Activated CD8-positive, alpha-beta T cell treated with anti-CD3 and anti-CD28 coated beads, Interleukin-2, amount 10 ng/mL, durations not matched to agents 7 days and 5 days (primary cell): ENCODE measurements at places on chromosomes 2 and 18.

GRCh38 chr18:11561293-11561692, 48.1 kb upstream of the SLC35G4 start:
- DNase-seq, result no peak

DNA sequence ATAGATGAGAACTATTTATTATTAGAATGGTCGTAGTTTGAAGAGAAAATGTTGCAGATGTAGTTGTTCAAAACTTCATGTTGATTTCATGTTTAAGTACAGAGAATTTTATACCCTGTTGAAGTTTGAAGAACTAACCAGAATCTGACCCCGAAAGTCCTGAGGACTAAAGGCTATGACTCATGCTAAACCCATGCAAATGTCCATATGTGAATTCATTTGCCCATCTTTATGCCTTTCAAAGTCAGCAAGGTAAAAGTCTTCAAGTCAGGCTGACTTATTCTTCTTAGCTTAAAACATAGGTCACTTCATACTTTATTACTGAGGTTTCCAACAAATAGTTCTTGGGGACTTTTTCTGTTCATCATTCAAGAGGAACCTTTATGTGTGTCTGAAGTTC, 185.5 kb downstream of the CCDC85A start:
- DNase-seq, result no peak

- DNase-seq, result no peak
Measured at GRCh38 chr2:114729026-114729425, 286.6 kb downstream of the DPP10 start.

DNA sequence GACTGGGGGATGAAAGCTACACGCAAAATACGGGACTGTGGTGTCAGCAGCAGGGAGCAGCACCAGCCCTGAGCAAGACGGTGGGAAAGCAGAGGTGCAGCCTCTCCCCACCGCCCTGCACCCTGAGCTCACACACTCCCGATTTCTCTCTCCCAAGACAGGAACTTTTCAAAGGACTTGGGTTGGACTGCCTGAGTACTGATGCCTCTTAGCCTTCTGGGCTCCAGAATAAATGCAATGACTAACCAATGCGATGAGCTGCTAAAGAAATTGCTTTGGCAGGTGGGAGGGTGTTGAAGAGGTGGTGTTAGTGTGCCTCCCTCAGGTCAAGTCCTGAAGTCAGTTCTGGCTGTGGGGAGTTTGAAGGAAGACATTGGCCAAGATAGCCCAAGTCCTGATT, 9.6 kb downstream of the TRIM54 start:
- DNase-seq, result no peak

GRCh38 chr2:2075875-2076529, 255.1 kb downstream of the MYT1L start:
- no peak for DNase-seq

- DNase-seq, result no peak
Measured at GRCh38 chr2:235263205-235264120, 230.4 kb upstream of the AGAP1 start.

DNA sequence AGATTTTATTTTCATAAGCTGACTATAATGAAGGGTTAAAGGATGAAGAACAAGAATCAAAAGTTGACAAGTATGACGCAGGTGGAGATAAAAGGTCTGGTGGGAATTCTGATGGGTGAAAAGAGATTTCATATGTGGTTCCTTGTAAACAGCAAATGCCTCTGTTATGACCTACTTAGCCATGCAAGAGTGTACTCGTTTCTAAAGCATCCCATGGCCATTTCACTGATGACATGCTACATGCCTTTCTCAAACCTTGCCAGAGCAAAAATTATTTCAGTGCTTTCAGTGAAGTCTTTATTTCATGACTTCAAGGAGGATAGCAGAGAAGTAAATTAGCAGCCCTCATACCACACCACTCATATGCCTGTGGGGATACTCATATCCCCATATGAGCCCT, 71.7 kb downstream of the FEZ2 start:
- DNase-seq, result no peak

GRCh38 chr2:41326851-41327250, 721.0 kb upstream of the PKDCC start:
- DNase-seq, result no peak

DNA sequence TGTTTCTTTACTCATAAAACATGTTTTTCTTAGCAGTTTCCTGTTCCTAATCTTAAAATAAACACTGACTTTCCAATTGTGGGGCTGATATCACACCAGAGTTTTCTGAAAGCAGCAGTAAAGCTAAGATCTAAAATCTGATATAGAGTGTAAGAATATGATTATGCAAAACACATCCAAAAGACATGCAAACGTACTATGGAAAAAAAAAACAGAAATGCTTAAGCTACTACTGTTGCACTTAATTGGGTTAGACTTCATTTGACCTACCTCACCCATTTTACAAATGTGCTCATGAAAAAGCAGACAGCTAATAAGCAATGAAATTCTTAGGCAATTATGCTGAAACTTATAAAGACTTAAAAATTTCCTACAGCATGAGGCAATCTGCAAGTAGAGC, 10.5 kb downstream of the CYTIP start:
- no peak for DNase-seq

GRCh38 chr2:86433137-86433536, 8.0 kb upstream of the KDM3A start:
- no peak for DNase-seq
